Activated gamma-delta T cell (primary cell): ENCODE measurements at places on chromosomes 7 and 10.

- DNase-seq = no peak
These were observed 12.6 kb upstream of the PRDX3 start for GRCh38 chr10:119190954-119191785.

- no peak for DNase-seq
These were observed 765.9 kb downstream of the GRID1 start for GRCh38 chr10:85600744-85601081.

GRCh38 chr7:51067757-51068156 lies 248.9 kb downstream of the COBL start:
- no peak for DNase-seq

DNA sequence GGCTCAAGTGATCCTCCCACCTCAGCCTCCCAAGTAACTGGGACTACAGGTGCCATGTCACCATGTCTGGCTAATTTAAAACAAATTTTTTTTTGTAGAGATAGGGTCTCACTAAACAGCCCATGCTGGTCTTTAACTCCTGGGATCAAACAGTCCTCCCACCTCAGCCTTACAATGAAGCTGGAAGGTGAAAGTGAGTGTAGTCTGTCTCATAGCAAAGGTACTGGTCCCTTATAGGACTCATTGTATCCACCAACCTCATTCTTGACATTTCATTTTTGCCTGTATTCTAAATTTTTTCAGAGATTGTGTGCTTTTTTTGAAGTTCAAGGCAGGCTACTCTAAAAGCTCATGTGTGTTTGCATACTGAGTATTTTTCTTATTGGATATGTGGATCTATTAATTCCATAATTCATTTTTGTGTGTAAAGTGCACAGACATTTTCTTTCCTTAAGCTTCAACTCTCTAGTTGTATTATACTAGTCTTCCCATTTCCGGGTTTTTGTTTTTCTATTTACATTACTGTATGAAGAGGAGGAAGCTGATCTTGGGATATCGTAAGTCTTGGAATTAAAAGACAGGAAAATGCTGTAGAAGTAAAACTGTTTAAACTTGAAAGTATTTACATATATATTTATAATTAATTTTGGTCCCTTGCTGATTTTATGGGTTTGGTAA lies 13.3 kb downstream of the KMT2E start:
- no peak for DNase-seq

DNA sequence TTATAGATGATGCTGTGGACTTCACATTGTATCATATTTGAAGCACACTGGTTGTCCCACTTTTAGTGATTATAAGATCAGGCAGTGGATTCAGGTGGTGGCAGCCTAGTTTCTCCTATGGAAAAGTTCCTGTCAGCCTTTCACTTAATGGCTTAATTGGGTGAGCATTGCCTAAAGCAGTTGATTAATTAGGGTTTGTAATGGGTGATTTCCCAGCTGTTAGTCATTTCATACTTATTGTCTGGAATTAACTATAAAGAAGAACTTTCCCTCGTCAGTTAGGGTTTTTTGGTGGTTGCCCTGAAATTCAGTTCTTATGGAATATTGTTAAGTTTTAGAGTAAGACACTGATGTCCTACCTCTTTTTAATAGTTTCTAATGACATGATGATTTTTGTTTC lies 78.8 kb downstream of the SLC25A40 start:
- no peak for DNase-seq

DNA sequence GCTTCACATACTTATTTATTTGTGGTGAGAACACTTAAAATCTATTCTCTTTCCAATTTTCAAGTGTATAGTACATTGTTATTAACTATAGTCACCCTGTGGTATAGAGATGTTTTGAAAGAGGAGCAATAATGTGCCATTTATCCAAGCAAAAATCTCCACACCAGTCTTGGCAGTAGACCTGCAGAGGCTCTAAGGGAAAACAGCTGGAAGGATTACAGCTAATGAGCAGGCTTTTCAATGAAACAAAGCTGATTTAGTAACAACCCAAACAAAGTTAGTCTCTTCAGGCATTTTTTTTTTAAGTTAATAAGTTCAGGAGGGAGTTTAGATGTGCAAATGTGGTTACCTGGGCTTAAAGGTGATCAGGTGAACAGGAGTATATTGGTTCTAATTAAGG lies 101.9 kb downstream of the EVX1 start:
- DNase-seq = no peak

DNA sequence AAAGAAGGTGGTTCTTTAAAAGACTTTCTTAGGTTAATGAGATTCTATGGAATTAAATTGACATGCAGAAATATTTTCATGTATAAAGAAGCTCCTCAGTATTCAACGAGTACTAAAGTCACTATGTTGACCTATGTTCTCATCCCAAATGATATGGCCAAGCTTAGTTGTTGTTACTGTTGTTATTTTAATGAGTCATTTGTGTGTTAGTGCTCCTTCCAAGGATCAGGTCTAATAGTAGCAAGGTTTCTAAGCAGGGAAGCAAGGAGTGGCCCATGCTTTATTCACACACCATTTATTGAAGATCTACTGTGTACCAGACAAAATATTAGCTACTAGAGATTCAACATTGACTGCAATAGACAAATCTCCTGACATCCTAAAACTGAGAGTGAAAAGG lies 41.9 kb downstream of the LRRN3 start:
- no peak for DNase-seq

- no peak for DNase-seq
These were observed 21.3 kb downstream of the MDH2 start for GRCh38 chr7:76069238-76069638.

GRCh38 chr10:97074256-97075145 lies 111.3 kb downstream of the SLIT1 start:
- no peak for DNase-seq

DNA sequence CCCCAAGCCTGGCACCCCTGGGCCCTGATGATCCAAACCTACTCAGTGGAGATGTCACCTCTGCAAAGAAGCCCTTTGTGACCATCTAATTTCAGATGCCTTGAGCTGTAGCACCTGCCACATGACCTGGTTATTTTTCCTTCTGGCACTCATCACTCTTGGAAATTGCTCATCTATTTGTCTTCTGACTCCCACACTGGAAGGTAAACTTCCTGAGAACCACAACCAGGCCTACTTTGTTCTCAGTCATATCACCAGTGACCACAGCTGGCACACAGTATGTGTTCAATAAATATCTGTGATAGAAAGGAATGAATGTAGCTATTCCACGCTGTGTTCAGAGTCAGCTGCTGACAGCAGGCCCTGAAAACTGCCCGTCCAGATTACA lies 97.1 kb downstream of the SH3PXD2A start:
- no peak for DNase-seq

DNA sequence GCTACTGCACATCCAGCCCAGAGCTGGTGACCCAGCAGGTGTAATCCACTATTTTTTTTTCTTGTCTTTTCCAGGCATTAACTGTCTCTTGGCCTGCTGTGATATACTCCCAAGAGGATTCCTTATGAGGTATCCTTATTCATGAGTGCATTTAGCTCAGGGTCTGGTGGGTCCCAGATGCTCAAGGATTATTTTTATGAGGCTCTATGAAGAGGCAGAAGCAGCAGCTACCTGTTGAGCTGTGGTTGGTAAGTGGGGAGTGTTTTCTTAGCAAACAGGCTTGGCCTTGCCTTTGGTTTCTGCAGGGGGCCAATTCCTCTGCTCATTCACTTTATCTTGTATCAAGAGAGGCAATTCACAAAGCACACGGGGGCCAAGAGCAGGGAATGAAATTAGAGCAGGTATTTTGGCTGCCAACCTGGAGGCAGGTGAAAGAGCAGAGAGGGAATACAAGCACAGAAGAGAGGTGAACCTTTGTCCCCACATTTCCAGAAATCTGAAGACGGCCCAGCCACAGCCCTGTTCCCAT lies 221.6 kb downstream of the TMEM178B start:
- no peak for DNase-seq

DNA sequence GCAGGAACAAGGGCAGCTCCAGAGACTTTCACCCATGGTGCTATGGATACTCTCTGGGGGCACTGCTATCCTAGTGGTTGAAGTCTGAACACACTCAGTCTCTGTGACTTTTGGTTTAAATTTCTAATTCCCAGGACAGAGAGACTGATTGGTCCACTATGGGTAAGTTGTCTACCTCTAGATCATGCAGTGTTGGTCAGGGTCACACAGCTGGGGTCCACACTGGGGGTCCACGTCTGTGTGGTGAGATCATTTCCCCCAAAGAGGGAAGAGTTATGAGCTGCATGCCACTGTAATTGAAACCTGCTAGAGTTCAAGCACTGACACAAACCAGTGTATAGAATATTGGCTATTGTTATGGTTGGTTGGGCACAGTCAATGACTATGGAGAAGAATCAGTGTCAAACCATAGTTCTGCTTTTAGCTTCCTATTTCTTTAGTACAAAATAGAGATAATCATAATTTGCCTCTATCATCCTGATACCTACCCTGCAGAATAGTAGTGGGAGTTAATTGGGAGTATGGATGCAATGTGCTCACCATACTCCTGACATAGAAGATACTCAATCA lies 101.6 kb downstream of the PRTFDC1 start:
- no peak for DNase-seq

DNA sequence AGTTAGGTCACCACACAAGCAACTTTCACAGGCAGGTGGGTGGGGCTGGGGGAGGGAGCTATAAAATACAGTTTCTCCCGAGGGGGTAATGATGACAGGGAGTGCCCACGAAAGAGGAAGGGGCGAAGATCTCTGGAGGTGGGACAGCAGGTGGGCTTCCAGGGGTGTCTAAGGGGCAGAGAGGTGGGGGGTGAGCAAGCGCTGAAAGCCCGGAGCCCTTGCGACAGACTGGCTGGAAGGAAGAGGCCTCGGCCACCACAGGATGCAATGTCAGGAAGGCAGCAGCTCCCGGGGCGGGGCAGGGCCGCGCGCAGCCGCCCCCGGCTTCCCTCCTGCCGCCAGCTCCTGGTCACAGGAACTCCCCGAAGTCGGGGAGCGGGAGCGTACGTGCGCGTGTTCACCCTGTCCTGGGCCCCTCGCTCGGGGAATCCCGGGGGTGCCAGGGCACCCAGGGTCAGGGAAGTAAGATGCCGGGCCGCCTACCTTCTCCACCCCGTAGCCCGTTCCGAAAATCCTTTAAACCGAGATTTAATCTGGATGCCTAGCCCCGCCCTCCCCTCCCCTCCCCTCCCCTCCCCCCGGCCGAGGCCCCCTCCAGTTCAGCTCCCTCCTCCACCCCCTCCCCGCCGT lies 105.2 kb upstream of the PPIF start:
- DNase-seq = peak; percentile 53

GRCh38 chr10:125662584-125662983 lies 20.4 kb downstream of the TEX36 start:
- no peak for DNase-seq

GRCh38 chr10:26438534-26439341 lies 597 bp downstream of the APBB1IP start:
- peak; percentile 43 for DNase-seq

DNA sequence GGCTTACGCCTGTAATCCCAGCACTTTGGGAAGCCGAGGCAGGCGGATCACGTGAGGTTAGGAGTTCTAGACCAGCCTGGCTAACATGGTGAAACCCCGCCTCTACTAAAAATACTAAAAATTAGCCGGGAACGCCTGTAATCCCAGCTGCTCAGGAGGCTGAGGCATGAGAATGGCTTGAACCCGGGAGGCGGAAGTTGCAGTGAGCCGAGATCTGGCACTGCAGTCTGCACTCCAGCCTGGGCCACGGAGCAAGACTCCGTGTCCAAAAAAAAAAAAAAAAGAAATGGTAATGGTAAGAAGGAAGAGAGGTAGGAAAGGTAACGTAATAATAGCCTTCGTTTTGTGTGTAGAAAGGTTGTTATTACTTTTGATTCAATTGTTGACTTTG lies 1.2 kb downstream of the HSPA14 start:
- DNase-seq = no peak

DNA sequence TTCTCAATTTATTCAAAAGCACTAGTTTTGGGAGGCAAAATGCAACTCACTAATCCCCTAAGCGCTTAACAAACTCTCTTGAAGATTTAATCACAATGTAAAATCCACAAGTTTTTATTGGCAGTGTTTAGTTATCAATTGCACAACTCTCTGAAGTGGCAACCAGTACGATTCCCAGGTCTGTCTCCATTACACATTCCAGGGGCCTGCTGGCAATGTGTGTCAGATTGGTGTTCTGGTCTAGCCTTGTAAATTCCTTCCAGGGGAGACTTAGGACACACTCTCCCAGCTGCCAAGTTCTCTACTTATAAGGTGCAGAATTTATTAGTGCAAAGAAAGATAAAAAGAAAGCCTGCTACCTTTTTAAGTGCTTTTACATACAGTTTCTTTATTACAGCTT lies 164.7 kb upstream of the HPS1 start:
- no peak for DNase-seq

DNA sequence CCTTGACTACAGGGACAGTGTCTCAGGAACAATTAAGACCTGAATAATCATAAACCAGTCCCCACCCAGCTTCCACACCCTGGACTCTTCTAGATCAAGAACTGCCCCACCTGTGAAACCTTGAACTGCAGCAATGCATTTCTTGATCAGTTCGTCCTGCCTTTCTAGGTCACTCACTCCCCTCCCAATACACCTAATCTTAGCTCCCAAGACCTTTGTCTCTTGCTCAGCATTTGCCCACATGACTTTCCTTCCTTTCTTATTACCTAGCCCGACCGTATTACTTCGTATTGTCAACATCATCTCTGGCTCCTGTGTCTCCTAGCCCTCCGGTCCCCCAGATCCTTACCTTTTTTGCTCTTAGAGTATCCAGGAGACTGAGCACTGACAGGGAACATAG lies 5.5 kb upstream of the NAMPT start:
- DNase-seq = no peak

DNA sequence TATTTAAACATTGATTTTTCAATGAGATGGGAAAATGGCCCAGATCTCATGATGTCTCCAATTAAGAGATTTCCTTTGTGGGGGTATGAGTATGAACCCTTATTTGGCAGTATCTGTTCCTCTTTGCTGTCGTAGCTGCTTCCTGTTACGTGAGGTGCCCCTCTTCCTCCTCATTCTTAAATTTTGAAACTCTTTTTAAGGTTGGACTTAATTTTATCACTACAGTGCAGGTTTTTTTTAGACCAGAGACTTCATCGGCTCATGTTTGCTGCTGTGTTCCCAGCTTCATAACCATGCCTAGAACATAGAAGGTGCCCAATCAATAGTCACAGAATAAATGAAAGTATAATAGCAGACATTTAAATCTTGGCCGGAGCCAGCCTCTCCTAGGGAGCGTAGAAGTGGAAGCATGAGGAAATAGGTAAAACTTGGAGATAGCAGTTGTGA lies 2.4 kb downstream of the MIOS start:
- DNase-seq = no peak

DNA sequence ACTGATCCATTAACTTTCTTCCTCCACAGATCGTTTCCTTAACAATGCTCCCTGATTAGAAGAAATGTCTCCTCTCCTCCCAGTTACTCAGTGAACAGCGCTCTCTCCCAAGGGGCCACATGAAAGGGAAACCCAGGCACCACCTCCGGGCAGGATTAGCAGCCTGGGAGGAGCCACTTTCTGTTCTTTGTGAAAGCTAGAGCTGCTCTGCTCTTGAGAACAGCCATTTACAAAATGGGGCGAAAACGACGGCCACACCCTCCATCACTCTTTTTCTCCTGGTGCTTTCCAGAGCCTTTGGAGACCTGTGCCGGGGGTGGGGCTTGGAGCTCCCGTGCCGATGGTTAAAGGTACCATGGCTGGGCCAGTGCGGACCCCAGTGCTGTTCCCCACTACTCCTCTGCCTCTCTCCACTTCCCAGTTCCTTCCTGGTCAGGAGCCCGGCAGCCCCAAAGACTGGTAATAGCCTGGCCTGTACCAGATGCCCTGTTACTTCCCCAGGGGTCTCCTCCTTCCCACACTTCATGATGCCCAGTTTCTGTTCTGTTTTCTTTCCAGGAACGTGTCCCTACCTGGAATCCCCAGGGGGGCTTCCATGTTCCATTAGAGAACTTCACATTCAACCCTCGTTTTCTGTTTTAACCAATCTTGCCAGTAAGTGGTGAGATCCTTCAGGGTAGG lies 402.9 kb upstream of the GALNT17 start:
- no peak for DNase-seq

GRCh38 chr10:100000109-100000644 lies 9.6 kb downstream of the DNMBP start:
- no peak for DNase-seq
